ENCODE measurements at places on chromosomes 2 and 18. TPM values are rescaled to one million over a fixed set of nuclear protein-coding genes. Genes with fewer than 3 reads are reported as not detected.
A peak's percentile ranks its signal among the peaks of the same experiment; 100 is the strongest.

The SLC40A1 gene
- polyA plus RNA-seq = 5.4 TPM

The SEPTIN10 gene
- 105 TPM for polyA plus RNA-seq

DNA sequence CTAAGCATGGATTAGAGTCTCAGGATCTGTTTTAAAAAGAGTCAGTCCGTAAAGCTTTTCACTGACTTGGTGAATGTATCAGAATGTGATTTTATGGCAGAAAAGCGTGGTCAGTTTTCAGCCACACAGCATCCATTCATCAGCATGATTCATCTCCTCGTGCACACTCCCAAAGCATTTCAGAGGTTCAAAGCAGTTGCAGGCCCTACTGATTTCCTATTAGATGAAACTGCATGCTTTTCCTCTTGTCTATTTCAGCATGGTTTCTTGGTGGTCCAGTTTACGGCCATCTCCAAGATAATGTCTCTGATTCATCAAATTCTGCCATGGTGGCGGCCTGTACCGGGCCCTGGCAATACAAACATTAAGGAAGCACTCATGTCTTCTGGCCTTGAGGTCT lies 4.8 kb upstream of the PARD6G start:
- peak; percentile 20 for DNase-seq

The CRYBA2 gene
- polyA plus RNA-seq = not detected

- no peak for DNase-seq
These were observed 57.6 kb upstream of the TWIST2 start for GRCh38 chr2:238790126-238790832.

DNA sequence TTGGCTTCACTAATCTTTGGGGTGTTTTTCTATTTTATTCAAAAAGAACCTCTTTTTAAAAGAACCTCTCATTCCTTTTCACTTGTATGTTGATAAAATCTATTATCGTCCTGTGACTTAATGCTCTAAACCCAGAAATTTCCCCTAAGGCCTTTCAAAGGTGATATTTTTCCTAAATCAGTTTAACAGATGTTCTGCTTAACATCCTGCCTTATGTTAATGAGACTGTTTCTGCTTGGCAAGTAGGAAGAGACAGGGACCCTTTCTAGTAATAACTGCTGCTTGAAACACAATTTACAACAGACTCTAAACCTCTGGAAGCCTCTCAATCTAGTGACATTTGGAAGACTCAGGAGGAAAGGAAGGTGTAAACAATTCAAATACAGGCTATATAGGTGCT lies 128.8 kb downstream of the KCNJ3 start:
- DNase-seq = no peak

The POU3F3 gene
- not detected for polyA plus RNA-seq

The NRP2 gene
- 106 TPM for polyA plus RNA-seq

The UGT1A8 gene
- polyA plus RNA-seq = not detected

DNA sequence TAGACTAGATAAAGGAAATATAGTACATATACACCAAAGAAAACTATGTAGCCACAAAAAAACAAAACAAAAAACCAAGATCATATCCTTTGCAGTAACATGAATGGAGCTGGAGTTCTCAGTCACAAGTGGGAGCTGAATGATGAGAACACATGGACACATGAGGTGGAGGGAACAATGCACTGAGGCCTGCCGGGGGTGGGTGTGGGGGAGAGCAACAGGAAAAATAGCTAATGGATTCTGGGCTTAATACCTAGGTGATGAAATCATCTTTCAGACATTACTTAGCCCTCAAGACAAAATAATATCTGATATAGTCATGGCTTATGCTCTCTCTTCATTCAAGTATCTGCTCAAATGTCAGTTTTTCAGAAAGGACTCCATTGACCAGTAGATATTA lies 930.6 kb downstream of the LRP1B start:
- DNase-seq = no peak

DNA sequence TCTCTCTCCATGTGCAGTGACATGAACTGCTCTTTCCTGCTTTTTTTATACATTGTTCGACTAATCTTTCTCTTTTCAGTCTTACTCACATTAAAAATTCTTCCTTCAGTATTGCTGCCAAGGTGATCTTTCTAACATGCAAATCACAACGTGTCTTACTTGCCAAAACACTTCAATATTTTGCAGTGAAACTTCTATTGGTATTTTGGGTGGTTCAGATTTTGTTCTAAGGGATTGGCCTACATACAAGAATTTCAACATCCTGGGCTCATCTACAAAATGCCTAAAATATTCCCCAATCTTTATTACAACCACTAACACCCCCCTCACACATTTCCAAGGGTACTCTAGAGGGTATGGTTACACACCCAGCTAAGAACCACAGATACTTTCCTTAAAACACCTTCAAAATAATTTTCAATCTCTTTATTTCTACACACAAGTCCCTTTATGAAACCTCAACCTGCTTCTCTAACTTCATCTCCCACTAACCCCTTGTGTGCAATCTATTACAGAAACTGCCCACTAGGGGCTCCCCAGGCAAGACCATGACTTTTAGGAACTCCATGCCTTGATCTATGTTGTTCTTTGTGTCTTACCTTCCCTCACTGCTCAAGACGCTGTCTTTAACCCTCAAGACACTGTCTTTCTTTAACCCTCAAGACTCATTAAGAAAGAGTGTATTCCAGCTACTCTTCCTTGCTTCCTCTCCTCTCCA lies 50.9 kb downstream of the COL3A1 start:
- no peak for DNase-seq

- DNase-seq = no peak
These were observed 78.3 kb upstream of the PAX8 start for GRCh38 chr2:113357071-113357470.

GRCh38 chr2:172253190-172254052 lies 150.7 kb upstream of the DLX2 start:
- peak; percentile 99 for DNase-seq

- DNase-seq = no peak
These were observed 828.0 kb upstream of the CDH2 start for GRCh38 chr18:29004921-29005320.

DNA sequence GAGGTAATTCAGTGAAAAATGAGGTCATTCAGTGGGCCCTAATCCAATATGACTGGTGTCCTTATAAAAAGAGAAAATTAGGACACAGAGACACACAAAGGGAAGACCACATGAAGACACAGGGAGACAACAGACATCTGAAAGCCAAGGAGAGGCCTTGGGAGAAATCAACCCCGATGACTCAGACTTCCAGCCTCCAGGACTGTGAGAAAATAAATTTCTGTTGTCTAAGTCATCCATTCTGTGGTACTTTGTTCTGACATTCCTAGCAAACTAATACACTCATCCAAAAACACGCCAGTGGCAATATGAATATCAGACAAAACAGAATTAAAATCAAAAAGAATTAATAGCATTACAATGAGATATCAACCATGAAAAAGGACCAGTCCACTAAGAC lies 303.7 kb downstream of the SS18 start:
- peak; percentile 29 for DNase-seq

DNA sequence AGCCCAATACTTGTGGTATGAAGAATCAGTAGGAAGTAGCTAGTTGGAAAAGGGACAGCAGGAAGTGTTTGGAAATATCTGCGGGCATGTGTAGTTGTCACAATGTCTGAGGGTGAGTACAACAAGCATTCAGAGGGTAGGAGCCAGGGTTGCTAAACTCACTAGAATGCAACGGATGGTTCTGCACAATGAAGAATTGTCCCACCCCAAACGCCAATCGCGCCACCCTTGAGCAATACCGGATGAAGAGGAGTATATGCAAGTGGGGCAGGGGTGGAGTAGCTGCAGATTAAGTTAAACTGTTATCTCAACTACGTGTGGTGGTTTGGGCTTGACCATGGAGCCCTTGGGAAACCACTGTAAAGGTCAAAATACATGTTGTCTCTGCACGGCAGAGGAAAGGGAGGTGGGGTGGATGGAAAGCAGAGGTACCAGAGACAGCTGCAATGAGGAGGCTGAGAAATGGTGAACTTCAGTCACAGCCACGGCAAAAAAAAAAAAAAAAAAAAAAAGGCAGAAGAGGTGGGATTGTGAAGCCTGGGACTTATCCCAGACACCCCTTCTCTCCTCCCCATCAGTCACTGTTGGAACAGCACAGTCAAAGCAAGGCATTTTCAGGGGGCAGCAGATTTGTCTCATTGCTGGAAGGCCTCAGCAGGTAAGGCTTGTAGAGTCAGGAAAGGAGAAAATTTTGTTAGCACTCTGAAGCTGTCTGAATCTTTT lies 5.2 kb downstream of the CCL20 start:
- no peak for DNase-seq

The FAM98A gene
- 156 TPM for polyA plus RNA-seq

DNA sequence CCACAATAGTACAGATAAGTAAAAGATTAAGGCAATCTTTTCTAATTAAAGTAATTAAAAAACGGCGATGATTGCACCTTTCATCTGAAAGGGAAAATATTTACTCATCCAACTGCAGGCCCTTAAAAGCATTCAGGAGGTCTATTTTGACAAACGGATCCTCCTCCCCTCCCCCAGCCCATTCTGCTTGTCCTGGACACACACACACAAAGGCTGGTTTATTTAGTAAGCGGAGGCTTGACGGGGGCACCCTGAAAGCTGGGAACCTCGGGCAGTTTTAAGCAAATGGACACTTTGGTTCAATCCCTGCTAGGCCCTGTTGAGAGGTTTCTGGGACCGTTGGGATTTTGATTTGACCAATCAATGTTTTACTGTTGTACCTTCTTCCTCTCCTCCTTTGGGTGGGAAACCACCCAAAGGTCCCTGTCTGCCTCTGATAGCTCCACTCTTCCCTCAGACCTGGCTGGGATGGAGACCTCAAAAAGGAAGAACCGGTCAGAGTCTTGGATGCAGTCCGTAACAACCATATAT lies 135.8 kb upstream of the HAAO start:
- DNase-seq = no peak

DNA sequence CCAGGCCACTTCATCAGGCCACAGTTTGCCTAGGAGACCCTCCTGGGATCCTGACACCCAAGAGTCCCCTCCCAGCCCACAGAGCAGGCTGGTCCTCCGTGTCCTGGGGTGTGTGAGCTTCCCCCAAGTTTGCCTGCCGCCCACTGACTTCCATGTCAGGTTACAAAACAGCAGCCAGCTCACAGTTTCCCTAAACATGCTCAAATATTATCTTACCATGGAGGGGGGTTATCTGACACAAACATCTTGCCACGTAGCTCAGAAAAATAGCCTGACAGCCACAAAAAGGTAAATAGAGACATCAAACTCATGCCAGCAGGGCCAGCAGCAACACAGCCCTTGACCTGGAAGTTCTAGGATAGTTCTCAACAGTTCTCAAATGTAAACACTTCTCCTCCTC lies 346.5 kb downstream of the TNS1 start:
- DNase-seq = no peak

The SEC11C gene
- 13.9 TPM for polyA plus RNA-seq

DNA sequence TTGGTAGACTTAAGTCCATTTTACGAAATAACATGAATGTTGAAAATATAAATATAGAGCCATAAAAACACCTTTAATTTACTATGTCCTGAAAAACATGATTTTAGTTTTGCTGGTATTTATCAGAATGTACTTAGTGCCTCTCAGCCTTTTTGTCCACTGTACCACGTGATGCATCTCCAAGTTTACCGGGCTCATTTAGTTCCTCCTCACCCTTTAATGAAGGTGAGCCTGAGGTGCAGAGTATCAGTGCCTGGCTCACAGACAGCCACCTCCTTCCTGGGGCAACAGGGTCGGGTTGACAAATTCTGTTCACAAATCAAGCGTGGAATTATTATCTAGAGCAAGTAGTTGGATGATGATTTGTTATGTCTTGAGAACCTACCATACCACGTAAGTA lies 420.5 kb upstream of the MEIS1 start:
- DNase-seq = no peak

DNA sequence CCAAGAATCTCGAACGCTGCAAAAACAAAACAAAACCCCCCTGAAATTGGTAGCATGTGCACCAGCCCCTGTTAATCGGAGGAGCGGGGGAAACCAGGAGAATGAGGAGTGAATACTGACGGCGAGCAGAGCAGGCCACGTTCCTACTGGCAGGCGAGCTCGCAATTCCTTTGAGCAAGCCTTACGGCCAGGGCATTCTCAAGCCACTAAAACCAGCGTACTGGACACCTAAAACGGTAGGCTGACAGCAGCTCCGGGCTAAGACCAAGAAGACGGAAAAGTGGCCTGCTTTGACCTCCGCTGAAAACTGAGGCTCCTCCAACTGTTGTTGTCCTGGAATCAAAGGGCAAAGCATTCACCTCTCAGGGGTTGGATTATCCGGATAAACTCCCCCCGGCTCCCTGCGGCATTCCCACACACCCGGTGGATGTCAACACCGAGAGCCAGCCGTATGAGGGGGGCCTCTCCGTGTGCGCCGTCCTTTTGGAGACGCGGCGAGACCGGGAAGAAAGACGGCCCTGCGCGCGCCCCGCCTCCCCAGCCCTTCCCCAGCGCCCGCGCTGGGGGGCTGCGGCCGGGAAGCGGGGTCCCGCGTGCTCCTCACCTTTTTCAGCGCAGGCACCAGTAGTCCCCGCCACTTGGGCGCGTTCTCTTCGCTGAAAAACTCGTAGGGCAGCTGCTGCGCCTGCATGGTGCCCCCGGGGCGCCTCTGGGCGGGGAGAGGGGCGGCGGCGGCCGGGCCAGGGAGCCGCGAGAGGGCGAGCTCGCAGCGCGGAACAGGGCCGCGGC lies 925 bp downstream of the SOS1 start:
- DNase-seq = no peak

The SCN3A gene
- 0.11 TPM for polyA plus RNA-seq

DNA sequence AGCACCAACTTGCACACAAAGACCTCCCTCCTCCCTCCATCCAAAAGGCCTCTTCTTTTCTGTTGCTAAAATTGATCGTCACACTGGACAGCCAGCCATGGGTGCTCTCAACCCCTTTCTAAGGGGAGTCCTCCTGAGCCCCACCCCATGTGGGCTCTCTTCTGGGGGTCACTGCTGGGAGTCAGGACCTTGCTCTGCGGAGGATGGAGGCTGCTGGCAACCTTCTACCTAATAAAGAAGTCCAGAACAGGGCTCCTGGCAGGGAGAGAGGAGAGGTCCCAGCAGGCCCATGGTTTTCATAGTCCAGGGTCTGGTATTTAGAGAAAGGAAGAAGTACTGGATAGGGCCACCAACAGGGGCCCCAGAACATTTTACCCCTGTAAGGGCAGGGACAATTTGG lies 67.6 kb upstream of the OTOS start:
- DNase-seq = no peak

GRCh38 chr2:197204519-197205250 lies 105.9 kb downstream of the ANKRD44 start:
- DNase-seq = no peak

- no peak for DNase-seq
These were observed 28.6 kb downstream of the TEX44 start for GRCh38 chr2:231621051-231621879.

The GPR17 gene
- polyA plus RNA-seq = not detected

GRCh38 chr18:37489998-37490397 lies 75.6 kb downstream of the CELF4 start:
- no peak for DNase-seq

GRCh38 chr2:675460-675859 lies 1.7 kb downstream of the TMEM18 start:
- DNase-seq = no peak

The C2orf68 gene
- polyA plus RNA-seq = 19.1 TPM

The OBSL1 gene
- 35.5 TPM for polyA plus RNA-seq

DNA sequence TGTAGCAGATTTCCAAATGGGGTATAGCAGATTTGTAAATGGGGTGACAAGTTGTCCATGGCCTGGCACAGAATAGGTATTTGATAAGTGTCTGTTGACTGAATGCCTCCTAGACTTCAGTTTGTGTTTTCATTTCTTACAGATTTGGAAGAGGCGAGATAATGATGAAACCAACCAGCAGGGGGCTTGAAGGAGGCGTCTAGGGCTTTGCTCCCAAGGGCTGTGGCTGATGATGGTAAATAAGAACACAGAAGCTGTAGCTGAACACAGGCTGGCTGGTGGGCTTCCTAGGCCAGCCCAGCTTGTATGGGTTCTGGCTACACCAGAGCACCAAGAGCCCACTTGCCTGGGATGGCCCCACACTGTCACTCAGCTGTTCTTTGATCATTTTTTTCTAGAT lies 19.4 kb downstream of the SFTPB start:
- peak; percentile 39 for DNase-seq
